ENCODE measurements at places on chromosomes 5 and 9.

GRCh38 chr9:14271093-14271673 is 42.8 kb downstream of the NFIB start:
- DNase-seq = no peak

- DNase-seq = no peak
These were observed 457.1 kb downstream of the DTWD2 start for GRCh38 chr5:118531276-118531675.

DNA sequence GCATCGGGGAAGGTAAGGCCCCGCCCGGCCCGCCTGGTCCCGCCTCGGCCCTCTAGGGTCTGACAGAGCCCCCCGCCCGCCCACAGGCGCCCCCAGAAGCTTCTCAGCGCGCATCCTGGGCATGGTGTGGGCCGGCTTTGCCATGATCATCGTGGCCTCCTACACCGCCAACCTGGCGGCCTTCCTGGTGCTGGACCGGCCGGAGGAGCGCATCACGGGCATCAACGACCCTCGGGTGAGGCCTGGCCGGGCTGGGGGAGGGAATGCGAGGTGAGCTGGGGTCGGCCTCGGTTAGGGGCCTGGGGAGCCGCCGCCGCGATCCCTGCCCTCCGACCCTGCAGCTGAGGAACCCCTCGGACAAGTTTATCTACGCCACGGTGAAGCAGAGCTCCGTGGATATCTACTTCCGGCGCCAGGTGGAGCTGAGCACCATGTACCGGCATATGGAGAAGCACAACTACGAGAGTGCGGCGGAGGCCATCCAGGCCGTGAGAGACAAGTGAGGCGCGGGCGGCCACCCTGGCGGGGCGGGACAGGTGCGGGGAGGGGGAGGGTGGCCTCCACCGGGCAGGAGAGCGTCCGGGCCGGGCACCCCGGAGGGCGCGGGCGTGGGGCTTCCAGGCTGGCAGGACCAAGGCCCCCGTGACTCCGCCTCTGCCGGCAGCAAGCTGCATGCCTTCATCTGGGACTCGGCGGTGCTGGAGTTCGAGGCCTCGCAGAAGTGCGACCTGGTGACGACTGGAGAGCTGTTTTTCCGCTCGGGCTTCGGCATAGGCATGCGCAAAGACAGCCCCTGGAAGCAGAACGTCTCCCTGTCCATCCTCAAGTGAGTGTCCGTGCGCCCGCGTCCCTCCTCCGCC is 7.1 kb downstream of the LRRC26 start:
- no peak for DNase-seq

- no peak for DNase-seq
These were observed 99.0 kb upstream of the DAB2 start for GRCh38 chr5:39523821-39524220.

DNA sequence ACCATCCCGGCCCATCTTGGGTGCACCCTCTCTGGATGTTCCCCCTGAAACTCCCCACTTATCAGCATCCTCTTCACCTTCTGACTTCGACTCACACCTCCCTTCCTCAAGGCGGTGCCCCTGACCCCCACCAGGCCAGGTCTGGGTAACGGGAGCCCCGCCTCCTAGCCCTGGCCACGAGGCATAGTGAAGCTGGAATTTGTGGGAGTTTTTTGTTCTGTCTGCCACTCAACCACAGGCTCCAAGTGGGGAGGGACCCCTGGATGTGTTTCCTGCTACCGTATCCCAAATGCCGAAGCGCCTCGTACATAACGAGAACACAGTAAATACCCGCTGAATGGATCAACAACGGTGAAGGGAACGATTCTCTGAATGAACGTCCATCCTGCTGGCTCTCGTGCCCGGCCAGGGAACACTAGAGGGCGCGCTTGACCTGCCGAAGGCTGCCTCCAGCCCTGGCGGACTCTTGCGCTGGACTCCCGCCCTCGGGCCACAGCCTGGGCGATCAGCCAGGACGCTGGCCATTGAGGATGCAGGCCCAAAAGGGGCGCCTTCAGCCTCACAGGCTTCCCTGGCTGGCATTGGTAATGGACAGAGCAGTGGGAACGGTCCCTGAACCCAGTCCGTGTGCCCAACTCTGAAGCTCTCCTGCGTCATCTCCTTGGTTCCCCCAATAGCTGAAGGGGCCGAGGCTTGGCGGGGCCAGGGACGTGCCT is 47.3 kb upstream of the PHYKPL start:
- DNase-seq = peak; percentile 48

- no peak for DNase-seq
These were observed 7.3 kb upstream of the EXOSC3 start for GRCh38 chr9:37792122-37792521.

DNA sequence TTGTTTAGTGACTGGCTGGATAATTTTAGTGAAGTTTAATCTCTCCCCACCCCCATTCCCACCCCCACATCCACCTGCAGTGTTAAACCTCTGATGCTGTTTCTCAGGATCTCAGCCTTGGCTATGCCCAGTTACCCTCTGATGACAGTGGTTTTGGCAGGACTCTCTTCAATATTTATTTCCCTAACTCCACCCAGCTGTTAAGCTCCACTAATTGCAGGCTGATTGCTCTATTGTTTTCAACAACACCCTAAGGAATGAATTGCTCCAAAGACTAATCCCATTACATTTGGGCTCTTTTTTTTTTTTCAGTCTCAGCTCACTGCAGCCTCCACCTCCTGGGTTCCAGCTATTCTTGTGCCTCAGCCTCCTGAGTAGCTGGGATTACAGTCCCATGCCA is 46.3 kb downstream of the PHAX start:
- no peak for DNase-seq

DNA sequence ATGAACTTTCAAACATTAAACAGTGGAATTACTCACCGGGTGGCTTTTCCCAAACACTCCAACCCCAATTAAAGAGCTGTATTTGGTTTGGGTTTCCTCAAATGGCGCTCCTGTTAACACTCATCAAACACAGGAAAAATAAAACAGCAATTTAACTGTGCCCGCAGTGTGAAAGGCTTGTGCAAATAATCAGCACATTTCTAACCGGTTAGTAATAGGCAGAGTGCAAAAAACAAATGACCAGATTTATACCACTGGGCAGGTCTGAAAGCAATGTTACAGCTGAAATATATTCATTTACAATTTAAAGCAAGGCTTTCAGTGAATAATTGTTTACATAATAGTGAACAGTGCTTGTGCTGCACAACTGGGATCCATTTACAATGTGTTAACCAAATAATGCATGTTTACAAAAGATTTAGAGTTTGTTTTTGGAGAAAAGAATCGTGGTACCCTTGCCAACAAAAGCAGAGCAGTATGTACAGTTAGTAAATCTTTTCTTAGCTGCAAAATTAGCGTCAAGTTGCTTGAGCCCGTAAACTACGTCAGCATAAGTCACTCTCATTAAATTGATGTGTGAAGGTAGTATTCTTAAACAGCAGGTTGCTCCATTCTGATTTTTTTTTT is 662.9 kb upstream of the ZNF608 start:
- no peak for DNase-seq

DNA sequence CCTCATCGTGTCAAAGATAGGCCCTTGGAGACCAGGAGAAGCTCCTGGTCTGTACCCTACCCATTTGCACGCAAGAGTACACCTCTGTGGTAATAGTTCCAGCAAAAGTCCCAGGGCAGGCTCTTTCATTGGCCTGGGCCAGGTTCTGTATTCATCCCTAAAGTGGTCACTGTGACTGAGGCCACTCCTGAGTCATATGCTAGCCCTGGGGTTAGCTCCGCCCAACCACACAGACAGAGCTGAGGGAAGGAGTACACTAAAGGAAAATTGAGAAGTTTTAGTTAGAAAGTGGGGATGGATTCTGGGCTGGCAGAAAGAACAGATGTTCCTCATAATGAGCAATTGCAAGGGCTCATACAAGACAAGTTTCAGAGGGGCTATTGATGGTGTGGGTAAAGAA is 206.7 kb downstream of the ARHGAP26 start:
- no peak for DNase-seq

- DNase-seq = no peak
These were observed 3.2 kb upstream of the ANXA1 start for GRCh38 chr9:73148447-73148937.

GRCh38 chr9:127143920-127144465 is 21.6 kb upstream of the ANGPTL2 start:
- DNase-seq = no peak

DNA sequence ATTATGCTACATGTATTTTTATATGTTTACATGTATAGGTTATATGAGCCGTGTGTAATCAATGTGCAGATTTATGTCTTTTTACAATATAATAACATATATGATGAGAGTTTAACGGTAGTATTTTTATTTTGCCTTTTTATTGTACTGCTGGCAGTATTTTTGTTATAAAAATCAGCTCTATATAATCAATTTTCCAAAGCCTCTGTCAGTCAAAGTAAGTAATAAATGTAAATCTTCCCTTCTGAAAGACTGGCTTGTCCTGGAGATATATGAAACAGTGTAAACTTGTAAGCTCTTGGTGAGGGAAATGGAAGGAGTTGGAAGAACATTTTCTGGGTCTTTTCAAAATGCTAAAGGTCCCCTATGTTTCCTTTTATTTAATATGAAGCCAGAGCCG is 173.8 kb downstream of the SSBP2 start:
- no peak for DNase-seq

- DNase-seq = no peak
These were observed 29.0 kb downstream of the RGS3 start for GRCh38 chr9:113492343-113493202.

DNA sequence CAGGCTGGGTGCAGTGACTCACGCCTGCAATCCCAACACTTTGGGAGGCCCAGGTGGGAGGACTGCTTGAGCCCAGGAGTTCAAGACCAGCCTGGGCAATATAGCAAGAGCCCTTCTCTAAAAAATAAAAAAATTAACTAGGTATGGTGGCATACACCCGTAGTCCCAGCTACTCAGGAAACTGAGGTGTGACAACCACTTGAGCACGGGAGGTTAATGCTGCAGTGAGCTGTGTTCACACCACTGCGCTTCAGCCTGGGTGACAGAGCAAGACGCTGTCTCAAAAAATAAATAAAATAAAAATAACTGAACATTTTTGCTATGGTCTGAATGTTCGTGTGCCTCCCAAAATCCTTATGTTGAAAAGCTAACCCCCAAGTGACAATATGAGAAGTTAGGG is 24.5 kb downstream of the AGTPBP1 start:
- no peak for DNase-seq

DNA sequence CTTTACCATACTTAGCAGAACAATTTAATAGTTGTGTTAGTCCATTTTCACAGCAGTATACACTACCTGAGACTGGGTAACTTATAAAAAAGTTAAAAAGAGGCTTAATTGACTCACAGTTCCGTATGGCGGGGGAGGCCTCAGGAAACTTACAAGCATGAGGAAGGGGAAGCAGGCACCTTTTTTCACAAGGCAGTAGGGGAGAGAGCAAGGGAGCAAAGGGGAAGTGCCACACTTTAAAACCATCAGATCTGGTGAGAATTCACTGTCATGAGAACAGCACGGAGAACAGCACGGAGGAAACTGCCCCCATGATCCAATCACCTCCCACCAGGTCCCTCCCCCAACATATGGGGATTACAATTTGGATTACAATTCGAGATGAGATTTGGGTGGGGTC is 269.9 kb downstream of the MTRR start:
- no peak for DNase-seq

DNA sequence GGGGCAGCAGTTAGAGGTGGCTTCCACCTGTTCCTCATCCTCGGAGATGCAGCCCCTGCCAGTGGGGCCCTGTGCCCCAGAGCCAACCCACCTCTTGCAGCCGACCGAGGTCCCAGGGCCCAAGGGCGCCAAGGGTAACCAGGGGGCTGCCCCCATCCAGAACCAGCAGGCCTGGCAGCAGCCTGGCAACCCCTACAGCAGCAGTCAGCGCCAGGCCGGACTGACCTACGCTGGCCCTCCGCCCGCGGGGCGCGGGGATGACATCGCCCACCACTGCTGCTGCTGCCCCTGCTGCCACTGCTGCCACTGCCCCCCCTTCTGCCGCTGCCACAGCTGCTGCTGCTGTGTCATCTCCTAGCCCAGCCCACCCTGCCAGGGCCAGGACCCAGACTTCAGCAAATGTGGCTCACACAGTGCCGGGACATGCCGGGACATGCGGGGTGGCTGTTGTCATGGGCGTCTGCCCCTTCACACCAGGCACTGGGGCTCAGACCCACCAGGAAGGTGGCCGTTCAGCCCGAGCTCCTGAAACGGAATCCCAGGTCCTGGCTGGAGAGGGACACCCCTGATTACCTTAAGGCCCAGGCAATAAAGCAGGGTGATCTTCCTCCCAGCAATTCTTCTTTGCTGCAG is 841 bp downstream of the CYSRT1 start:
- DNase-seq = no peak

DNA sequence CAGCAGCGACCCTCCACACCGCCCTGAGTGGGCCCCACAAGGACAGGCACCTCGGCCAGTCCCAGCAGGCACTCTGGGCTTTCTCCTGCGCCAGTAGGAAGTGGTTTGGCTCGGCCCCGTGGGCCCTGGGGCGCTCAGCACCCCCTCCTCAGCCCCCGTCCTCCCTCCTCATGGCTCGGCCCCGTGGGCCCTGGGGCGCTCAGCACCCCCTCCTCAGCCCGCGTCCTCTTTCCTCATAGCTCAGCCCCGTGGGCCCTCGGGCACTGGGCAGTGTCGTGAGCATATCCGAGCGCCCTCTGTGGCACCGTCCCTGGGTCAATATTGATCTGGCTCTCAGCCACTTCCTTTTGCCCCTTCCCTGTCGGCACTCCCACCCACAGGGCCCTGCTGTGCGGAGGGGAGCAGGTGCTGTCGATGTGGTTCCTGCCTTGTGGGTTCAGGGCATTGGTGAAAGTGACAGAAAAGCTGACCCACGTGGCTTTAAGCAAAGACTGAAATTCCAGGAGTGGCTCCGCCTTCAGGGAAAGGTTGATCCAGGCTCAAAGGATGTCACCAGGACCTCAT is 5.5 kb upstream of the SCGB3A1 start:
- no peak for DNase-seq

GRCh38 chr5:37838152-37838932 is 1.5 kb downstream of the GDNF start:
- no peak for DNase-seq

DNA sequence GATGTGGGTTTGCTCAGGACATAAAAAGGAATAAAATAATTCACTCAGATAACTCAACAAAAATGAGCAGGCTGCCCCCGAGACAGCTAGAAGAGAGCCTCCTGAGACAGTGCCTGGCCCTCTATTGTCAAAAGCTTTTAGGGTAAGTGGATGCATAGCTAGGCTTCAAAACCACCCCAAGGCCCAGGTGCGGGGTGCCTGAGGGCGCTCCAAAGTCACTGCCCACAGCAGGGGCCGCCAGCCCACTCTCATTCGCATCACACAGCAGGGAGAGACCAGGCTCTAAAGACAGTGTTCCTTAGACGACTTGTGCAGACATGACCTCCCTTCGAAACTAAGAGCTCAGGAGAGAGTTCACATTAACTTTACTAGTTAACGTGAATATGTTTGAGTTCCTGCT is 271.5 kb downstream of the FSTL4 start:
- DNase-seq = no peak
